Naive thymus-derived CD4-positive, alpha-beta T cell (primary cell): ENCODE measurements at places on chromosomes 6 and 20. TPM values are rescaled to one million over a fixed set of nuclear protein-coding genes. Genes with fewer than 3 reads are reported as not detected.

The PKIG gene
- 3.6 TPM for polyA plus RNA-seq

The TMEM63B gene
- polyA plus RNA-seq = 0.18 TPM

The FOXP4 gene
- polyA plus RNA-seq = 0.07 TPM

The PRDM13 gene
- polyA plus RNA-seq = not detected

The DAAM2 gene
- polyA plus RNA-seq = not detected

The LAMP5 gene
- polyA plus RNA-seq = not detected

The MUC22 gene
- polyA plus RNA-seq = not detected

The LTB gene
- 1,970 TPM for polyA plus RNA-seq

The ADGRB3 gene
- not detected for polyA plus RNA-seq

The ID1 gene
- polyA plus RNA-seq = not detected

The COL10A1 gene
- 0.33 TPM for polyA plus RNA-seq

The FHL5 gene
- not detected for polyA plus RNA-seq

The PPIL1 gene
- 22.5 TPM for polyA plus RNA-seq

The IMPG1 gene
- not detected for polyA plus RNA-seq

The CNR1 gene
- polyA plus RNA-seq = not detected

The GGTLC1 gene
- not detected for polyA plus RNA-seq

The BPIFB4 gene
- not detected for polyA plus RNA-seq

The GPSM3 gene
- polyA plus RNA-seq = 178 TPM

The FGD2 gene
- 0.25 TPM for polyA plus RNA-seq

The SMOC2 gene
- polyA plus RNA-seq = not detected

The C20orf141 gene
- polyA plus RNA-seq = not detected

The ADGB gene
- not detected for polyA plus RNA-seq

The BPI gene
- not detected for polyA plus RNA-seq

The MICB gene
- polyA plus RNA-seq = 4.7 TPM

The CD93 gene
- 0.02 TPM for polyA plus RNA-seq

The TRIM31 gene
- not detected for polyA plus RNA-seq

The COX7A2 gene
- polyA plus RNA-seq = 791 TPM

The RSPH4A gene
- polyA plus RNA-seq = not detected

The EYS gene
- 0.21 TPM for polyA plus RNA-seq

The LINC00237 gene
- not detected for polyA plus RNA-seq

The SLCO4A1 gene
- polyA plus RNA-seq = 0.39 TPM

The MLN gene
- not detected for polyA plus RNA-seq

The PLAGL1 gene
- 0.94 TPM for polyA plus RNA-seq

The C20orf144 gene
- polyA plus RNA-seq = not detected

The TMEM74B gene
- not detected for polyA plus RNA-seq

The HCRTR2 gene
- not detected for polyA plus RNA-seq

The IP6K3 gene
- polyA plus RNA-seq = not detected

The MMP24 gene
- polyA plus RNA-seq = not detected
